ENCODE measurements at places on chromosomes 2 and 18. TPM values are rescaled to one million over a fixed set of nuclear protein-coding genes. Genes with fewer than 3 reads are reported as not detected.

TWIST2 gene
- total RNA-seq, result 1.2 TPM

DNA sequence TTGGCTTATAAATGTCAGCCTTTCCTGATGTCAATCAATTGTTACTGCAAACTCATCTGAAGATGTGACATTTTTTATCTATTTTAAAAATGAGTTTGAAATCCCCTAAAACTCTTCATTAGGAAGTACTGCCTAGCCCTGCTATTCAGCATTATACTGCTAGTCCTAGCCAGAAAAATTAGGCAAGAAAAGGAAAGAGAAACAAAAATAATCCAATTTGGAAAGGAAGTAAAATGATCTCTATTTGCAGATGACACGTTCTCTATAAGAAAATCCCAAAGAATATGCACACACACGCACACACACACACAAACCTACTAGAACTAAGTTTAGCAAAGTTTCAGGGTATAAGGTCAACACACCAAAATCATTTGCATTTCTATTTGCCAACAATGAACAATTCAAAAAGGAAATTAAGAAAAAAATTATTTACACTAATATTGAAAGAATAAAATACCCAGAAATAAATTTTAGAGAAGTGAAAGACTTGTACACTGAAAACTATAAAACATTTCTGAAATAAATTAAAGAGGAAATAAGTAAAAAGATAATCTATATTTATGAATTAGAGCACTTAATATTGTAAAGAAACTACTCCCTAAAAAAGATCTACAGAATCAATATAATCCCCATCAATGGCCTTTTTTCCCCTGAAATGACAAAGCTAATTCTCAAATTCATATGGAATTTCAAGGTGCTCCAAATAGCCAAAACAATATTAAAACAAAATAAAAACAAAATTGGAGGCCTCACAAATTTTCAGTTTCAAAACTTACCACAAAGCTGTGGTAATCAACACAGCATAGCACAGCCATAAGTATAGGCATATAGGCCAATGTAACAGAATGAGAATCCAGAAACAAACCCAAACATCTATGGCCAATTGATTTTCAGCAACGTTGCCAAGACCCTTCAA, 433.7 kb upstream of the TRIB2 start:
- H3K4me1 ChIP-seq, result no peaks in the 10 kb centered on the region
- H3K27ac ChIP-seq, result no peak overlapping the region
- no peak for DNase-seq
- H3K27me3 ChIP-seq, result no peaks in the 10 kb centered on the region
- H3K36me3 ChIP-seq, result no peaks in the 10 kb centered on the region
- H3K4me3 ChIP-seq, result no peak overlapping the region

MXD1 gene
- 12.7 TPM for total RNA-seq

- H3K36me3 ChIP-seq, result peaks cover 32% of the 10 kb centered on the region
- no peak overlapping the region for H3K27ac ChIP-seq
- H3K4me1 ChIP-seq, result no peaks in the 10 kb centered on the region
- H3K4me3 ChIP-seq, result no peak overlapping the region
Observed at GRCh38 chr2:128307595-128307994, 11.1 kb downstream of the HS6ST1 start.

CPLX4 gene
- 0.05 TPM for total RNA-seq

ZSCAN30 gene
- total RNA-seq, result 11.6 TPM

DNA sequence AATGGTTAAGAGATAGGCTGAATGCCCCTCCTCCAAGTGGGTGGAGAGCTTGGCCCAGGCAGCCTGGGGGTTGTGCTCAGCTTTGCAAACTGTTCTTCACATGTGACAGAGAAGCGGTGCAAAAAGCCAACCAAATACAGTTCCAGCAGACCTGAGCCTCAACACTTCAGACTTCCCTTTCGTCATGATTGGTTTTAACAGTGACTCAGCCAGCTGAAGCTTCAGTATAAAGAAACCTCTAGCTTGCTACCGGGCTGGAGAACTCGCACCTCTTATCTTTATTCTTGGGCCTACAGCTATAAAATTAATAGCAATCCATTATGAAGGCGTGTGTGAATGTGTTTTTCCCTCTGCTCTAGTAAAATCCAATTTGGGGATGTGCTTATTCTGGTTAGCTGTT, 20.0 kb downstream of the SETBP1 start:
- no peaks in the 10 kb centered on the region for H3K27me3 ChIP-seq
- no peak overlapping the region for H3K4me3 ChIP-seq
- H3K4me1 ChIP-seq, result no peaks in the 10 kb centered on the region
- no peak overlapping the region for H3K27ac ChIP-seq
- no peak for DNase-seq
- peaks cover 2% of the 10 kb centered on the region for H3K36me3 ChIP-seq

KDSR gene
- 12.2 TPM for total RNA-seq

DNA sequence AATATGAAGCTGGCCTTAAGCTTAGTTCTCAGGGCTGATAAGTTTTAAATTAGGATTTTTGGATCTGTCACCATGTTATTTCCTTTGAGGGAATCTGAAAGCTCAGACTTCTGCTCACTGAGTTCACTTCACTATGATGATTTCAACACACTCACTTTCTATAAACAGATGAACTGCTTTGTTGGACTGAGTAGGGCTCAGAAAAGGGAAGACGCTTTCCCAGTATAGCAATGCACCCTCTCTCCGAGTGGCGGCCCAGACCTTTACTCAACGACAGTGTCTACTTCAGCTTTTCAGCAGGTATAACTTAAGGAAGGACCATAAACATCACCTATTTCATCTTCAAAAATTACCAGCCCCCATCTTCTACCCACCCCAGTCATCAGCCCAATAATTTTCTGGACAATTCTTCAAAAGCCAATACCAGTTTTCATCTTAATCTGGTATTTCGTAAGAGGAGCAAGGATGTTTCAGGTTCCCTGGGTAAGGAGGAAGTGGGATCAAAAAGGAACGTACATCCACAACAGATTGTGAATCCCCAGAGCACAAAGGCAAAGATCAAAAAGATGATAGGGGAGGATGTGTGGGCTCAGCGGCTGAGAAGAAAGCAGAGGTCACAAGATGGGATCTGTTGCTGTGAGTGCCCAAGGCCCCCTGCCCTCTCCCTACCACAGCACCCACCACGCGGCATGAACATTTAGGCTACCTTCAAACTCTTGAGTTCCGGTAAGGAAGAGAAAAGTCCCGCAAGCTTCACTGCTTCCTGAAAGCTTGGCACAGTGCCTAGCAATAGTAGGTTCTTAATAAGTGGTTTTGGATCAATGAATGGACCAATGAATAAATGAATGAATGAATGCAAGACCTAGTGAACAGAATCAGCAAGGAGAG, 41.9 kb downstream of the LPIN2 start:
- H3K36me3 ChIP-seq, result no peaks in the 10 kb centered on the region
- H3K27ac ChIP-seq, result peak overlapping the region; percentile 72
- H3K27me3 ChIP-seq, result no peaks in the 10 kb centered on the region
- peaks cover 46% of the 10 kb centered on the region for H3K4me1 ChIP-seq
- peak overlapping the region; percentile 14 for H3K4me3 ChIP-seq

DNA sequence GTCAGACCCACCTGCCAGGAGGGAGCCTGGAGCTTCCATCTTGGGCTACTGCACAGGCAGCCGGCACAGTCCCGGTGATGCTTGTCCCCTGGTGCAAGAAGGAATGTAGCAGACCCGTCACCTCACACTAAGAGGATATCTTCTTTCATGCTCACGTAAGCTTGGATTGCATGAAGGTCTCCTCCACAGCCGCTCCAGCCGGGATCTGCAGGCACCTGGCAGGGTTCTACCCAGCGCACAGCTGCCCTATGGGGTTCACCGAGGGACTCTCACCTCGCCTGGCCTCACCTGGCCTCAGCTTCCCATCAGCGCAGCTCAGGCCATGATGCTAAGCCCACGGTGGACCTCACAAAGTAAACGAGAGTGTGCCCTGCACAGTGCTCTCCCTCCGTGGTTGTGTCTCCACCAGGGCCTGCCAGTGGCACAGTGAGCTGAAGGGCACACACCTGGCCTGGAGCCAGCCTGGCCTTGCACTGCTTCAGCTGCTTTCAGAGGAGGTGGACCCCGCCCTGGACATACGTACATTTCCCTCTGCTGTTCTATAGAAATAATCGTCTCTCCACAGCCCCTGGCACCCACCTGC, 239.1 kb downstream of the SEPTIN10 start:
- H3K4me3 ChIP-seq, result no peak overlapping the region
- no peak overlapping the region for H3K27ac ChIP-seq
- H3K36me3 ChIP-seq, result no peaks in the 10 kb centered on the region
- peaks cover 3% of the 10 kb centered on the region for H3K27me3 ChIP-seq
- H3K4me1 ChIP-seq, result no peaks in the 10 kb centered on the region

LRATD1 gene
- 2.1 TPM for total RNA-seq
